Central memory CD4-positive, alpha-beta T cell (primary cell): ENCODE measurements at places on chromosomes 5 and 9.
A peak's percentile ranks its signal among the peaks of the same experiment; 100 is the strongest.

DNA sequence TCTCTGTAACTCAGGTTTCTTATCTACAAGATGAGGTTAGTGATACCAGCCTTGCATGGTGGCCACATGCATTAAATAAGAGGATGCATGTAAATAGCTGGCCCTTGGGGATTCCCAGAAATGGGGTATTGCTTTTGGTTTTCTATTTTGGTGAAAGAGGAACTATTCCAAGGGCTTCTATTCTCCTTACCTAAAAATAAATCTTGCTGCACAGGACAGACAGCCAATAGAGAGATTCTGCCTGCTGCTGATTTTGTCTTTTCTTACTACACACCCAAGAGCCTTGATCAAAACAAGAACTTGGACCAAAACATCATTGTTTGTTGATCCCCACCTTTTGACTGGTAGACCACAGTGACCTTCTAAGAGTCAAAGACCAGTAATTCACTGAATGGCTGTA, 161.8 kb downstream of the PJA2 start:
- no peak for DNase-seq

- no peak for DNase-seq
Observed at GRCh38 chr5:93289942-93290341, 291.1 kb downstream of the NR2F1-AS1 start.

DNA sequence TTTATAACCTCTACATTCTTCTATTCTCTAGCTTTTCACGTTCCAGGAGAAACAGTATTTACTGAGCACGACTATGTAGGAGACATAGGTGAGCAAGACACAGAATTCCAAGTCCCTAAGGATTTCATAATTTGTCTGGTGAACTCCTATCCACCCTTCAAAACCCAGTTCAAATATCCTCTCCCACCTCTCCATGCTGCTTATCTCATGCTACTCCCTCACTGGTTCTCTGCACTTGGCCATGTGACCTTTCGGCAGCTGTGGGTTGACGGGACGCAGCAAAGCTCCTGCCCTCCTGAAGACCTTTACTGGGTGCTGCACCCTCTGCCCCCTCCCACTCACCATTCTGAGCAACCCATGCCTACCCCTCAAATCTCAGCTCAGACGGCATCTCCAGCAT, 173.2 kb downstream of the RGS3 start:
- no peak for DNase-seq

DNA sequence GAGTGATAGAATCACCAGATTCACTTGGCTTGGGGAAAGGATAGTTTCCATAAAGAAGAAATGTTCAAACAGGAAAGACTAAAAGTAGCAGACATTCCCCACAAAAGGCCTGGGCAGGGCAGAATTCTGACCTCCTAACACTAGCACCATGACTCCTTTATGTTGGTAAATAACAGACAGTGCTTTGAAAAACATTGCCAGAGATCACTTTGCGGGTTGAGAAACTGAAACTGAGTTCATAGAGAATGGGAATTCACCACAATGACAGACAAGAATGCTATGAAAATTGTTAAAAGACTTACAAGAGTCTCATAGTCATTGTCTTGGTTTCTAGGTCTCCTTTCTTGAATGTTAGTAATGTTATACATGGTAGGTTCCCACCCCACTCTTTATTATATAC, 172.5 kb upstream of the GLRA1 start:
- DNase-seq = no peak

DNA sequence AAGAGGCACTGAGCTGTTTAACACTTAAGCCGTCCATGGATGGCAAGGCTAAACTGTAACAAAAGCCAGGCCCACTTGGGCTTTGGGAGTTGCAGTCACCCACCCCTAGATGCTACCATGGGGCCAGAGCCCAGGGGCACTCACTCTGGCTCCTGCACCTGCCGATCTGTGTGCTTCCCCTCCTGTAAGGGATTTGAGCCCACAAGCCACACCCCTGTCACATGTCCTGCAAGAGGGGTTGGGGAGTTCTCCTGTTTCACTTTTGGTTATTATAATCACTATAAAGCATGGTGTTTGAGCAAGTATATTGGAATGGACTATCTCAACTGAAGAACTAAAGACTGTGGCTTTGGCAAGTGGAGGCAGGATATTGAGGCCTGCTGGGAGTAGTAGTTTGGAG, 14.0 kb upstream of the GPR151 start:
- DNase-seq = no peak

- DNase-seq = no peak
Observed at GRCh38 chr5:4023753-4024335, 428.2 kb downstream of the IRX1 start.

DNA sequence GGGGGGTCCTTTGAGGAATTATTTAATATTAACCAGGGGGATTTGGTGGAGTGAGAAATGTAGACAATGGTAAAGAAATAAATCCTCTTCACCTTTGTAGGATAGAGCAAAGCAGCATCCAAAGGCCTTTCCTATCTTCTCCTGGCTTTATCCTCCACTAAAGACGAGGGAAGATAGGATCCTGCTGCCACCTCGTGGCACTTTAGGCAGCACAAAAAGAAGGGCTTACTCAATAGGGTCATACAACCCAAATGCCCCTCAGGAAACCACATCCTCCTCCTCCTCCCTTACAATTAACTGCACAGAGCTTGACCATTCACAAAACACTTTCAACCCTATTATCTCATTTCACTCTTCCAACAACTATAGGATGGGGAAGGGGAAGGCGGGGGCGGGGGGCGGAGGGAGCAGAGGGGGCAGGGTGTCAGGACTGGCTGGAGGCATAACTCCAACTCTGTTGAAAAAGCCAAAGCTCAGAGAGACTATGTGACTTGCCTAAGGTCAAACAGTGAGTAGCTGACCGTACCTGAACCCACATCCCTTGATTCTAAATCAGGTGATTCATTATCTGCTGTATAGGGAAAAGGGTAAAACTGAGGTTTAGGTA, 45.4 kb upstream of the MYOT start:
- no peak for DNase-seq

DNA sequence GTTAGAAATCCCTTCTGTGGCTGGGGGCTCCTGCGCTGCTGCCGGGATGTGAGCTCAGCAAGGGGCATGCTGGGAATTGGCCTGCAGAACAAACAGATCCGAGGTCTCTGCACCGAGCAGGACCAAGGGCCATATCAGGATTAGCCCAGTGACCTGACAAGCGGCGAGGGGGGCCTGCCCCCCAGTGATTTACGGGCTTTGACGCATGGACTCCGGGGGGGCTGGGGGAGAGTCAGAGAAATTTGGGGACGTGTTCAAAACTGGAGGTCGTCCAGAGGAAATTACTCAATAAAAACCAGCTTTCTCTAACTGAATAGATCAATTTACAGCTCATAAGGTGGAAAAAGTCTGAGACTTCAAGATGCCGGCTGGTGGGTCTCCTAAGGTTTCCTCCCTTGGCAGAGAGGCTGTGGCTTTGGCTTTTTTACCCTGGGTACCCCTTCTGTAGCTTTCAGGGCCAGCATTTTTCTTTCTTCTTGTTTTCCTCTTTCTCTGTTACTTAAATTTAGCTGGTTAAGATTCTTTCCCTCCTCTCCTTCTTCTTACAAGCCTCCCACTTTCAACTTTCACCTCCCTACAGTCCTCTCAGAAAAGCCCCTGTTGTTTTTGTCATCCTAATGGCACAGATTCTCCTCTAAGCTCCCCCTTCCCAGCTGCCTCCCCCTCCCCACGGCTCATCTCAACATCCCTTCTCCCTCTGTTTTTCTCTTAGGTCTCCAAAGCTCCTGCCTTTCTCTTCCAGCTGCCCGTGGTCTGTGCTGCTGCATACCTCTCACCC, 551.0 kb downstream of the CCDC171 start:
- DNase-seq = no peak

DNA sequence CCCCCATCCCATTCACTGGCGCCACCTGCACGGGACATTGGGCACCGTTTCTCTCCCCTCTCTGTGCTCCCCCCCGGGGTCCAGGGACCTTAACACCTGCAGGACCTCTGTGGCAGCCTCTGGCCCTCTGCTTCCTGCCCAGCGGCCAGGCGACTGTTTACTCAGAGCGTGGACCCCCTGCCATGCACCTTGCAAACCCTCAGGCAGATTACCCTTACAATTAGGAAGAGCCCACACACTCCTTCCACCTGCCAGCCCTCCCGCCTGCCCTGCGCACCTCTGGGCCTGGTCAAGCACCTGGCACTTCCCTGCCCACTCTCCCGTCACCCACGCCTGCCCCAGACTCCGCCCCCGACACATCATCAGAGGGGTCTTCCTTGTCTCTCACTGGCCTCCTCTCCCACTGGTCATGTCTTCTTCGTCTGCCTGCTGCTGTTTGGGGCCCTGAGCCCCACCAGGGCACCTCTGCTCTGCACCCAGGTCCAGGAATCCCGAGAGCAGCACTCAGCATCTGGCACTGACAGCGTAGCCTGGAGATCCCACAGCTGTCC, 281.3 kb upstream of the IRX4 start:
- DNase-seq = no peak

DNA sequence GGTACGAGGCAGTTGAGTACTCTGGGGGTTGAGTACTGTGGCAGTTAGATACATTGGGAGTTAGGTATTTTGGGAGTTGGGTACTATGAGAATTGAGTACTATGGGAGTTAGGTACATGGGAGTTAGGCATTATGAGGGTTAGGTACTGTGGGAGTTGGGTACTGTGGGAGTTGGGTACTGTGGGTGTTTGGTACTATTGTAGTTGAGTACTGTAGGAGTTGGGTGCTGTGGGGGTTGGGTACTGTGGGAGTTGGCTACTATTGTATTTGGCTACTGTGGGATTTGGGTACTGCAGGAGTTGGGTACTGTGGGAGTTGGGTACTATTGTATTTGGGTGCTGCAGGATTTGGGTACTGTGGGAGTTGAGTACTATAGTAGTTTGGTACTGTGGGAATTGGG, 4.8 kb upstream of the SLC6A19 start:
- no peak for DNase-seq

GRCh38 chr5:119187776-119188529, 117.1 kb downstream of the DMXL1 start:
- DNase-seq = peak; percentile 33

- no peak for DNase-seq
Observed at GRCh38 chr9:110455860-110456259, 118.2 kb upstream of the TXNDC8 start.

DNA sequence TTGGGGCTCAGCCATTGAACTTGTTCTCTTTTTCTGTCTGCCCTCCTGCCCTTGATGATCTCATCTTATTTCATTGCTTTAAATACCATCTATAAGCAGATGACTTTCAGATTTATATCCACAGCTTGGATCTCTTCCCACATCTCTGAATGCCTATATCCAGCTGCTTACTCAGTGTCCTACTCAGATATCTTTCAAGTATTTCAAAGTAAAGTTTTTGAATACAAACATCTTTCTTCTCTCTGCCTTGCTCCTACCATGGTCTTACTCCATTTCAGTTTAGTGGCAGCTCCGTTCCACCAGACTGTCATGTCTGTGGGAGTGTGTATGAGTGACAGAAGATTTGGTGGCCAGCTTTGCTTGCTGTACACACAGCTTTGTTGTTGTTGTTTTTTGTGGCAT, 59.7 kb downstream of the ERBIN start:
- DNase-seq = no peak

- DNase-seq = no peak
Observed at GRCh38 chr5:172626031-172626581, 15.0 kb upstream of the NEURL1B start.

GRCh38 chr9:108703429-108703828, 152.4 kb downstream of the ACTL7B start:
- no peak for DNase-seq

DNA sequence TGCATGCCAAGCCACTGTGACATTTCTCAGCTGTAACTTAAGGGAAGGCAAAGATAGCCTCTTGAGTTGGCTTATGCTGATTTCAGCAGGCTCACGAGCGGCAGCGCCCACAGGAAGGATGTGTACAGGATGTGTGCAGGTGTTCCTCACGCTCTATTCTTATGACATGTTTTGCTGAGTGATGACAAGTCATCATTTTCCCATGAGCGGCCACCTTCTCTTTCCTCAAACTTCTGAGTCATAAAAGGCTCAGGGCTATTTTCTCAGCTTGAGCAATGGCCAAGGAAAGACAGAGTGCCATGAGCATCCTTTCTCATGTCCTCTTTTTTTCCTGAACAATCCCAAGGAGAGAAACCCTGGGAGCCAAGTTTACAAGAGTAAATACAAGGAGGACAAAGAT, 365.9 kb downstream of the PLK2 start:
- no peak for DNase-seq

DNA sequence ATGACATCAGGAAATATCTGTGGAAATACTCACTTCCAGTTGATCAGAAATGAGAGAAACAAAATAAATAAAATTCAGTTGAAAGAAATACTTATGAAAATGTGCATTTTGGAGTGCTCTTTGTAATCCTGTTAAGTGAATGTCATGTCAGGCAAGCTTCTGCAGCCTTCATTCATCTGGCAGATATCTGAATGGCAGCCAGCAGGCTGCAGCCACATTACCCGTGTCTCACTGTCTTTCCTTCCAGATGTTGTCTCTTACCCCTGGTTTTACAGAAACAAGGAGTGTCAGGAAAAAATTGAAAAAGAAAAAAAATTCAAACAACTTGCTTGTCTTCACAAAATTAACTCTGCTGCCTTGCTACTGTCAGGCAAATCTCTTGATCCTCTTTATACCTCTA, 445.0 kb upstream of the RIOK2 start:
- DNase-seq = no peak

DNA sequence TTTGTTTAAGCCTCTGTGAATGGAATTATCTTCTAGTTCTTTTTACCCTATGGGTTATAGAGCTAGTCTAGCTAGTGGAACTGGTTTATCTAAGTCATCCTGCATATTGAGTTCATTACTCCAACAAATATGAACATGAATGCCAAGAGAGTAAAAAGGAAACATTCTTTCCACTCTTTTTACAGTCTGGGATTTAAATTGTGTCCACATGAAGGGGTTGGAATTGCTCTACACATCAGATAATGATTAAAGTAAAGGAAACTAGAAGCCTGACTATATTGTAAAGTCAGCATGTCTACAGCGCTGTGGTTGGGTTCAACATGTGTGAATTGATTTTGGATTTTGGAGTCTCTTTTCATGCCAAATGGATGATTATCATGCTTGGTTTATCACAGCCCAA, 173.1 kb downstream of the CCDC171 start:
- no peak for DNase-seq

- no peak for DNase-seq
Observed at GRCh38 chr5:154528005-154528594, 50.1 kb upstream of the HAND1 start.

DNA sequence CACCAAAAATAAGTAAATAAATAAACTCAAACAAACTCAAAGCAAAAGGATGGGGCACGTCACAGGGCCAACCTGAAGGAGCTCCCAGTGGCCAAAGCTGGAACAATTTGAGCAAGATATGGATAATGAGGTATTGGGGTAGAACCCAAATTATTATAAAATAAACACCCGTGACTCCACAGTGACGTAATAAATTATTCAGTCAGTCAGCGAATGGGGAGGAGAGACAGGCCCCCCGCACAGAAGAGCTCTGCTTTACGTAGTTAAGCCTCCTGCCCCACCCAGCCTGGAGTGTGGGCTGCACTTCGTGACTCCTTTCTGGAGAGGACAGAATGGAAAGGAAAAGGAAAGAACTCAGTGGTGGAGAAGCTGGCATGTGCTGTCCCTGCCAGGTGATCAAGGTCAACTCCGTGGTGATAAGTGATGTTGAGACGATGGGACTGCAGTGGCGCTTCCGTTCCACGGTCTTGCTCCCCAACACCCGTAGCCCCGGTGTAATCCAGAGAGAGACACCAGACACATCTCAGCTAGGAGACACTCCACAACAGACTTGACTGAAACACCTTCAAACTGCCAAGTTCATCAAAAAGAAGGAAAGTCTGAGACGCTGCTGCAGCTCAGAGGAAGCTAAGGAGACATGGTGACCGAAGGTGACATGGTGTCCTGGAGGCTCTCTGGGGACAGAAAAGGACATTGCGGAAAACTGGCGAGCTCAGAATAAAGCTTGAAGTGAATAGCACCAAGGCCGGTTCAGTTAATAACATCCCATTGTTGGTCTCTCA, 83.3 kb upstream of the COL5A1 start:
- no peak for DNase-seq
